Activated CD4-positive, alpha-beta T cell treated with anti-CD3 and anti-CD28 coated beads, Interleukin-2, amount 50 U/mL, for 48 hours (primary cell): ENCODE measurements at places on chromosomes 2 and 18.

- no peak for DNase-seq
Observed at GRCh38 chr2:8149007-8149405, 532.9 kb upstream of the ID2 start.

DNA sequence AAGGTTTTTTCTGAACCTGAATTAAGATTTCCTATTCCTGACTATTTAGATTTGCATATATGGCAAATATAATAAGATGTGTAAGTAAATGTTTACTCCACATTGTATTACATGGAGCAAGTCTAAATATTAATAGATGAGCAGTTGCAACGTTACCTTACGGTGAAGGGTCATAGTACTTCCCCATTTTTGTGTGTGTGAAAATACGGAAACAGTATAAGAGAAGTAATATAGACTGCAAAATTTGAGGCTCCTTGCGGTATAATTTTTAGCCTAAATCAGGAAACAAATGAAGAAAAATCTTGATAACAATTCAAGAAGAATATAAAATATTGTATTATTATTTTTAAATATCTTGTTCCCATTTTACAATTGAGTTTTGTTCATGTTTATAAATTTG, 434.2 kb downstream of the GRB14 start:
- DNase-seq, result no peak

- no peak for DNase-seq
Observed at GRCh38 chr2:88760819-88761598, 69.5 kb downstream of the RPIA start.

DNA sequence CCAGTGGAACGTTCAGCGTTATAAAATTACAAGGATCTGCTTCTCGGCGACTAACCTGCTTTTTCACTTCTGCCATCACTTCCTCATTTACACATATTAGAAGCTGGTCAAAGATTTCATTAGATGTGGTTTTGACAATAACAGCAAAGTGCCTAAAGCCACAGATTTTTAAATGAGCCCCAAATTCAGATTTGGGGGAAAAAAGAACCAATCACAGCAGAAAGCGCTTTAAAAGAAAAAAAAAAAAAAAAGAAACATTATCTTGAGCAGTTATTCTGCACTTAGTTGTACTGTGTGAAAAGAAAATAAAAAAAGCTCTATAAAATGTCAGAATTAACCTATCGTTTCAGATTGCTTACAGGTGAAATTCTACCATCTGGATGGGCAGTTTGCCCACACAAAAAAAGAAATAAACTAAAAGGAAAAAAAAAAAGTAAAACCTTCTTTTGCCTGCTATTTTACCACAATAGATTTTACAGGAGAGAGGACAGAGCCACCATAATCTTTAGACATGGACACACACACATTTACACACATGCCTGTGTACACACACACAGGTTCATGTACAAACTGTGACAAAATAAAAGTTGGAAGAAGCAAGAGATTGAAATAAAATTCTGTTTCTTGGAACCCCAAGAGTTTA, 167.2 kb downstream of the TCF4 start:
- no peak for DNase-seq

- no peak for DNase-seq
Observed at GRCh38 chr2:120476141-120476540, 130.2 kb downstream of the INHBB start.

DNA sequence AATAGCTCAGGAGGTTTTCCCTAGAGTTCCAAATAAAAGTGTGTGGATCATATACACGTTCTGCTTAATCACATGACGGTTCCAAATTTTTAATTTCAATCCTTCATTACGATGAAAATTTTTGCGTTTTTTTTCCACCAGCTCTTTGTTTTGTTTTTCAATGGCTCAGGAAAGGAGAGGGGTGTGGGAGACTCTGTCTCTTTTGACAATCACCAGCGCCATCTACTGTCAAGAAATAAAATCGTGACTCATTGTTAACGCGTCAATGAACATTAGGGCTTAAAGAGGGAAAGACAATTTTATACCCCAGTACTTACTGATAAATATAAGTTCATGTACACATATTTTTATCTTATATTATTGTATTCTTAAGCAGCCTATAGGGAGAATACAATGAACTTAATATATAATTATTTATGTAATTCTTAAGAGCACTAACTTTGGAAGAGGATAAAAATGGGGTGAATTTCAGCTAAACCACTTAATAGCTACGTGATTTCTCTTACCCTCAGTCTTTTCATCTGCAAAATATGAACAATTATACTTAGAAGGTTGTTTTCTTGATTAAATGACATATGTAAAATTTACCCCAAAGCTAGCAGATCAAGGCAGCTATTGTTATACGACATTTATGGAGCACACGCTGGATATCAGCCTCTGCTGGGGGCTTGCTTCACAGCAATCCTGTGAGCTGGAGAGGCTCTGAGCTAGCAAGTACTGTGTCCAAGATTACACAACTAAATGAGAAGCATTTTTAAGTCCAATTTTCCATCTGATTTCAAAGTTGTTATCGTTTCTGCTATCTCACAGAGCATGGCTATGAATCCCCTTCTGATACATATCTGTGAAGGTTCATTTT, 47.4 kb upstream of the RMDN2 start:
- DNase-seq, result no peak
